ENCODE measurements at places on chromosomes 7 and 10.

- no peak for DNase-seq
Measured at GRCh38 chr7:98571986-98572385, 45.1 kb upstream of the NPTX2 start.

GRCh38 chr7:47950714-47951113 lies 2.4 kb upstream of the PKD1L1 start:
- peak; percentile 21 for DNase-seq

DNA sequence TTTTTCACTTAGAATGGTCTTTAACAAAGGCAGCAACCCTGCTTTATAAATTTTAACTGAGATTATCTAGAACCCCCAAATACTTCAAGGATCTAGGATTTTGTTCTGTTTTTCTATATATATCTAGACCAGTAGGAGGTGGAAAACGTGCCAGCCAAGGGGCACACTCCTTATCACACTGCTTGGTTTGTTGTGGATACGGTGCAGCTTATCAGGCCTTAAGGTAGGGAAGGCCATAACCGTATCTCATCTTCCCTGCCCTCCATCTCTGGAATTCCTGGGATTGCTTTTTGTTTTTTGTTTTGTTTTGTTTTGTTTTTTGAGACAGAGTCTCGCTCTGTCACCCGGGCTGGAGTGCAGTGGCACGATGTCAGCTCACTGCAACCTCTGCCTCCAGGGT lies 75.4 kb downstream of the MPLKIP start:
- no peak for DNase-seq

DNA sequence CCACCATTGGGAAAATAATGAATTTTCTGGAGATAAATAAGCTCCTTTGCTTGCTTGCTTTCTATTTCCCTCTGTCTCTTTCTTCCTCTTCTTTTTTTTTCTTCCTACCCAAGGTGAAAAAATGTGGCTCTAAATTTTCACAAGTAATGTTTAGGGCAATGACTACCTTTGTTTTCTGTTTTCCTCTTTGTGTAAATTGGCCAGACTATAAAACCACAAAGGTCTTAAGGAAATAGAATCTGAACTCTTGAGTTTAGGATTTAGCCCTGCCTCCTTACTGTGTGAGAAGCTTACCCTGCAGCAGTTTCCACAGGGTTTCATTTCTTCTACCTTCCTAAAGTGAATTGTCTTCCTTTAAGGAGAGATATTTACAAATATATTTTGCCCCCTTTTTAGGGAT lies 330.4 kb downstream of the ARL4A start:
- no peak for DNase-seq

GRCh38 chr7:27688056-27688455 lies 25.4 kb upstream of the HIBADH start:
- DNase-seq: no peak
